Activated naive CD4-positive, alpha-beta T cell (primary cell): ENCODE measurements at places on chromosomes 5 and 9.

DNA sequence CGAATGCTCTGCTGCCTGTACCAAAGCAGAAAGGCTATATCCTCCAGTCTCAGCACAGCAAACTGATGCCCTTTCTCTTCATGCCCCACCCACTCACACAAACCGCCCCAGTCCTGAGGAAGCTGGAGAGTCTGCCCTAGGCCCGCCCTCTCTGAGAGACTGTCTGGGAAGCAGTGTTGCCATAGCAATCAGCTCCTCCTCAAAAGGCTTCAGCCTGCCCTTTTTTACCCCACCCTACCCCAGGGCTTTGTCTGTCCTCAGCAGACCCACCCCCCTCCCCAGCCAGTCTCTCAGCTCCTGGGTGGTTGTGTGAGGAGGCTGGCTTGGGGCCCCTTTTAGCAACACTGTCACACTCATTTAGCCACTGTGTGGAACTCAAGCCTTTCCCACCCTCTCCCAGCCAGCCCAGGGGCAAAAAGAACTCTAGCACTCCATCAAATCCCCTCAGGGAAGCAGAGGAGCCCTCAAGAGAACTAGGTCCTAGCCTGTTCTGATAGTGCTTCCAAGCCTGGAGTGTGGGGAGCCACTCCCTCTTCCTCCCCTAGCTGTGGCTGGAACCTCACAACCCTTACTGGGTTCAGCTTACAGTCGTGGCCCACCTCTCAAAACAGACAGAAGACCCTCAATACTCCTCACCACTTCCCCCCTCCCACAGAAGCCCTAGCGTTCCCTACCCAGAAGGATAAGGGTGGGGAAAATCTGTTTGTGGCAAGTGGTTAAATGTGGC, 1.4 kb downstream of the ATOSB start:
- no peak for DNase-seq

DNA sequence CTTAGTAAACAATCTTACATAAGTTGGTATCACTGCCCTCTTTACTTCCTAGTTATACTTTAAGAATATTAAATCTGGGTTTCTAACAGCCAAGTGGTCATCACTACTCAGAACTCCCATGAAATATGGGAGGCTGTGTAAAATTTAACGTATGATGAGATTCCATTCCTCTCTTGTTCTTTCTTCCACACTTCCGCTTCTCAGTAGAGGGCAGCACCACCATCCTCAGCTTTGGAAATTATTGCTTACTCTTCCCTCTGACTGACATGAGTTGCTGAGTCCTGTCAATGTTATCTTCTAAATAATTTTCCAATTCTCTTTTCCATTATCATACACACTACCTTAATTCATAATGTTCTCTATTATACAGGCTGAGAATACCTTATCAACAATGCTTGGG, 194.0 kb downstream of the RFX3 start:
- no peak for DNase-seq

DNA sequence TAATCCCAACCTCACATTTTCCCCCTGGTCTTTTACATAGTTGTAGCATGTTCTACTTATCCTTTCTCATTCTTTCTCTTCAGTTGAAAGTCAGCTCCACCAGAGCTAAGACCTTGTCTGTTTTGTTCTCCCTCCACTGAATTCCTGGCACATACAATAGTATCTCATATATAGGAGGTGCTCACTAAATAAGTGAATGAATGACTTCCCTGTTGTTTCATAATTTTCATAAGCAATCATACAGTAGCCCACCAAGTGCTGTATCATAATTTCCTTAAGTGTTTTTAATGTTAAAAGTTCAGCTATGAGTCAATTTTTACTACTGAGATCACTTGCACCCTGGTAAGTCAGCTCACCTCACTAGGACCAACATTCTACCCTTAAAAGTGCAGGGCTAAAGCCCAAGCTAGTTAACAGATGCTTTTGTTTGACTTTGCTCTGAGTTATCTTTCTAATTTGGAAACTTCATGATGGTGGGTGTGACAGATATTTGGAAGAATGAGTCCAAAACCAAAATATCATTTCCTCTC, 27.6 kb downstream of the TMEM245 start:
- DNase-seq = no peak

GRCh38 chr5:168950241-168950951, 350.5 kb downstream of the SLIT3 start:
- DNase-seq = no peak

GRCh38 chr5:76952795-76953536, at the start of gene CRHBP:
Gene CRHBP, plus strand, starts transcription at chr5:76953045. Its CDS starts 90 bp downstream, at chr5:76953135.
- no peak for DNase-seq

DNA sequence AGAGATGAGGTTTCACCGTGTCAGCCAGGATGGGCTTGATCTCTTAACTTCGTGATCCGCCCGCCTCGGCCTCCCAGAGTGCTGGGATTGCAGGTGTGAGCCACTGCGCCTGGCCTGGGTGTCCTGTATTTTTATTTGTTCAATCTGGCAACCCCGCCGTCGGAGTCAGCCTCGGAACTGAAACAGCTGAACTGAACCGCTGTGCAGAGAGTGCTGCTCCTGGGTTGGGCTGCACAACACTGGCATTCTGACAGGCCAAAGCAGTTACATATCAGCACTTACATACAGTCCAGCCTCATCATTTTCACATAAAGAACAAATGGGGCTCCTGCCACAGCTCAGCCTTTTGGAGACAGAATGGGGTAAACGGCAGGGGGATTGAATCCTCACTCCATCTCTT, 185.6 kb downstream of the C9orf50 start:
- DNase-seq = no peak

DNA sequence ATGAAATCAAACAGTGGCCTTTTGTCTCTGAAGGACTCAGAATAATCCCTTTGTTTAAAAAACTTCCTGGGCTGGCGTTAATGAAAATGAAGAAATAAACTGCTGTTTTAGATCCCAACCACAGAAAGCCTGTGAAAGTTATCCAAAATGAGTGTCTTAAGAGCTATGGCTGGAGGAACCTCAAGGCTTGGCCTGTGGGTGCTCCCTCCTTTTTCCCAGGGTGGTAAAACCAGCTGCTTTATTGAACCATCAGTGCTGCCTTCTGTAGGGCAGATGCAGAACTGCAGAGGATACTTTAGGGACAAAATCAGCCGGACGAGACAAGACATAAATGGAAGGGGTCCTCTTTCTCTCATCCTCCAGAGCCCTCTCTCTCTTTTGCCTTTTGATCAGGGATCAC, 100.9 kb downstream of the SMARCA2 start:
- DNase-seq = no peak

DNA sequence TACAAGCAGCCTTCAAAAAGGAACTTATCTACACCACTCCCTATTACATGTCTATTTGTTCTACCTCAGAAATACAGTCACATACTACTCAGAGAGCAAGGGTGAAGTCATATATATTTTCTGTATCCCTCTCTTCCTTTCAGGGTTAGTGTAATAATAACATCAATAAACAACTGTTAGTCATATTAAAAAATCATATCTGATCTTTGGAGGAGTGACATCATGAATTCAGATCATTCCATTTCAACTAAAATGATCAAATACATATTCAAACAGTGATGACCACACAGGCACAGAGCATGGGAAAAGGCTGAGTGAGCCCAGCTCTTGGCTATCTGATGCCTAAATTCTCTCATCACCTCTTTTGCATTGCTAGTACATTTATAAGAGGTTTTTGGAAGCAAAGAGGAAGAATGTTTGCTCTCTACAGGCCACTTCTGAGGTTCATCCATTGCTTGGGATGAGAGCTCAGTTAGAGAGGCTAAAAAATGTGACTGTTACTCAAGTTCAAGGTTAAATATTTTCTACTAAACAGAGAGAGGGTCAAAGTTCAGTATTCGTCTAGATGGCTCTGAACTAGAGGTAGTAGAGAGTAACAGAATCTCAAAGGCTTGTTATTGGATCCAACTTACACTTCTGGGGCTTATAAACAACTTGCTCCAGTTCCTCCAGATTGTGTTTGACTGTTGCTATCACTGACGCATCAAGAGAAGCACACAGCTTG, 39.0 kb downstream of the RIGI start:
- DNase-seq = no peak

GRCh38 chr5:6273090-6273735, 105.1 kb downstream of the MED10 start:
- DNase-seq = no peak

DNA sequence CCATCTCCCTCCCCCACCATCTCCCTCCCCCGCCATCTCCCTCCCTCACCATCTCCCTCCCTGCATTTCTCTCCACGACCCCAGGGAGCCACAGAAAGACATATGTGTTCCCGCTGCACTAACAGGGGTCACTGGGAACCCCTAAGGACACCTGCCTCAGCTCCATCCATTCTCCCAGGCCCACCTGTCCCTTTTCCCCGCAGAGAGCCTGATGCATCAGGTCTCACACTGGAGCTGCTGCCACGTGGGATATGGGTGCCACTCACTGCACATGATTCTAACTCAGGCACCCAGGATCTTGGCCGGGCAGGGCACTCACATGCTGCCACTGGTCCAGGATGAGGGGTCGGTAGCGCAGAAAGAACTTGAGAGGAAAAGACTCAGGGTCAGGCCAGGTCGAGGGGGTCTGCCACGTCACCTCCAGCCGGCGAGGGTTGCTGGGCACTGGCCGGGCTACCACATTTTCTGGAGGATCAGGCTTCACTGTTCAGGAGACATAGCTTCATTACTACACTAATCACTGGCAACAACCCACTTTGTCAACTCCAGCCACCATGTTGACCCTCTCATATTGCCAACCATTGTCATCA, 33.2 kb upstream of the ENHO start:
- DNase-seq = no peak

DNA sequence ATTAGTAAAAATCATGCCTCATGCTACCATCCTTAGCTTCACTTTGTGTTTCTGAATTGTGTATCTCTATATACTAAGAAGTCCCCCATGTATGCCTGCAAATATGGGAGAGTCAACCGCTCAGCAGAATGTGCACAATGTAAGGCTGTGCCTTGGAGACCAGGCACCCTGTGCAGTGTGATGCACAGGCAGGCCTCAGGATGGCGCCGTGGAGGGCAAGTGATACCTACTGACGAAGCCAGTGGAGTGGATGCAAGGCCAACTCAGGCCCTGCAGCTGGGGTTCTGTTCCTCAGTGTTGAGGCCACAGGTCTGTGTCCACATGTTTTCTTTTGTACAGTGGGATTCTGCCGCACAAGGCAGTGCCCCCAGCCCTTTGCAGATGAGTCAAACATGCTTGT, 28.4 kb downstream of the SYK start:
- no peak for DNase-seq

DNA sequence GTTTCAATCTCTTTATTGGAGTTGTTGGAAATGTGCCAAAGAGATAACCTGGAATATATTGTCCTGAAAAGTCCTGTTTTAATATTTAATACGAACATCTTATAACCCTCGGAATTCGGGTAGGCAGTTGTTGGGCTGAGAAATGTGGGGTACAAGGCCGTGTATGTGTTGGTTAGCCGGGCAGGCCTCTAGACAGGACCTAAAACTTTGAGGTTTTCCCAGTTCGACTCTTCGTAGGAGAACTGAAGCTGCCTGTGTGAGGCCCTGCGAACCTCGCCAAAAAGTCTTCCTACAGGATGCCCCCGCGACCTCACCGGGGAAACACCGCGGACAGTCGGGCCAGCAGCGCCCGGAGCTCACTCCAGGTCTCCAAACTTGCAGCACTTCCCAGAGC, 583 bp upstream of the TJP2 start:
- DNase-seq = no peak

GRCh38 chr5:82406205-82406773, 128.1 kb upstream of the RPS23 start:
- no peak for DNase-seq

GRCh38 chr5:69454460-69455249, 37.9 kb upstream of the OCLN start:
- no peak for DNase-seq

- no peak for DNase-seq
Measured at GRCh38 chr5:153598099-153598498, 107.6 kb downstream of the GRIA1 start.

- DNase-seq = no peak
Measured at GRCh38 chr5:157570531-157571200, 4.9 kb downstream of the ADAM19 start.

DNA sequence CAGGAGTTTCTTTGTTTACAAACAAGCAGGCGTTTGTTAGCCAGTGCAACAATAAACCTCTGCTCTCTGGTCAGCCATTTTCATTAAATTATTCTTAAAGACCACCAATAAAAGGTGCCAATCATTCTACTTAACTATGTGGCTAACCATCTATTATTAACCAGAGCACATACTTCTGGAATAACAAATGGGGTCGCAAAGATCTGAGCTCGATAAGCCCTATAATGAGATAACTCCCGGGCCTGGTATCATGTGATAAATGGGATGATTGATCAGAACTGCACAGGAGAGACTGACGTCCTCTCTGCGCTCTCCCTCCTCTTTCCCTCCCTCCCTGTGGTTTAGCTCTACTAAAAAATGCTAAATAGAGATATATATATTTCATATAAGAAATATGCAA, 488.2 kb downstream of the NTRK2 start:
- DNase-seq = no peak
